Progenitor cell of endocrine pancreas (in vitro differentiated cells): ENCODE measurements at places on chromosomes 1 and 21.

- no peak for DNase-seq
These were observed 146.7 kb upstream of the C1orf105 start for GRCh38 chr1:172273647-172274396.

DNA sequence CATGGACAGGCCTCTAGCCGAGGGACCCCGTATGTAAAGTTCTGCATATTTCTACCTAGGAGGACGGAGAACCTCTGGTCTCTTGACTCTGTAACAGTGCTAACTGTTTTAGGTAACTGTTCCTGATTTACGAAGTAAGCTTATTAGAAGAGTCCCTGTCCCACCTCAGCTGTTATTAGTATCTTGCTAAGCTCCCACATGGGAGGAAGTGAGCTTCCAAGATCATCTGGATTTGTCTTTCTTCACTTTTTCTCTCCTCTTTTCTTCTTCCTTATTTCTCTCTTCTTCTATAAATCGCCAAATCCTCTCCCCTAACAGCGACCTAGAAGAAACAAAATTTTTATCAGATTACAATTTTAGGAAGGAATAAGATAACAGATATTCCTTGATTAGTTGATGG, 4.4 kb downstream of the CD53 start:
- no peak for DNase-seq

GRCh38 chr1:186374303-186375151, 526 bp downstream of the TPR start:
- no peak for DNase-seq

DNA sequence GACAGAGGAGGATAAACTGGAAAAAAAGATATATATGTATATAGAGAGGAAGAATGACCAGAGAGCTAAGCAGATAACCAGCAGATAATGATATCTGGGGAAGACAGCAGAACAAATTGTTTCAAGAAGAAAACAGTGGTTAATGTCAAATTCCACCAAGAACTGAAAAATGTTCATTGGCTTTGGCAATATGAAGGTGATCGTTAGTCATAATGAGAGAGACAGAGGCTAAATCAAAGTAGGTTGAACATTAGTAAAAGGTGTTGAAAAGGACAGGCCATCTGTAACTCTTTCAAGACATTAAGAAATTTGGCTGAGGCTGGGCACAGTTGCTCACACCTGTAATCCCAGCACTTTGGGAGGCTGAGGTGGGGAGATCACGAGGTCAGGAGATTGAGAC, 25.3 kb upstream of the CR2 start:
- DNase-seq, result no peak
